Activated CD8-positive, alpha-beta memory T cell treated with anti-CD3 and anti-CD28 coated beads for 1 hour (primary cell): ENCODE measurements at places on chromosomes 4 and X.
A peak's percentile ranks its signal among the peaks of the same experiment; 100 is the strongest.

- DNase-seq, result no peak
Measured at GRCh38 chrX:19342331-19342906, 1.3 kb upstream of the PDHA1 start.

- no peak for DNase-seq
Measured at GRCh38 chr4:36011381-36011780, 232.9 kb downstream of the ARAP2 start.

DNA sequence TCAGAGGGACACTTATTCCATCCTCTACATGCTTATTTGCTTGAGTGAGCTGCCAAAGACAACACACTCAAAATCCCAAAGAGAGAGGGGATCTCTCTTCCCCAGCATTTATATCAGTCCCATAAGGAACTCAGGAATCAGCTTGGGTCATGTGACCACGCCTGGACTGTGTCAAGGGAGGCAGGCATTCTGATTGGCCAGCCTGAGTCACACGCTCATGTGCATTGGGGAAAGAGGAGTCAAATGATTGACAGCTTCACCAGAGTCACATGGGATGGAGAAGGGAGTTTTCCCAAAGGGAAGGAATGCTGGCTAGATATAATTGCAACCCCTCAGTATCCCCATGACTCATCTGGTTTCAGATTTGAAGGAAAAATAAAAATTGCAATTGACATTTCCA is 49.0 kb downstream of the RWDD4 start:
- DNase-seq, result no peak

- DNase-seq, result no peak
Measured at GRCh38 chr4:137510557-137511265, 21.6 kb downstream of the PCDH18 start.

DNA sequence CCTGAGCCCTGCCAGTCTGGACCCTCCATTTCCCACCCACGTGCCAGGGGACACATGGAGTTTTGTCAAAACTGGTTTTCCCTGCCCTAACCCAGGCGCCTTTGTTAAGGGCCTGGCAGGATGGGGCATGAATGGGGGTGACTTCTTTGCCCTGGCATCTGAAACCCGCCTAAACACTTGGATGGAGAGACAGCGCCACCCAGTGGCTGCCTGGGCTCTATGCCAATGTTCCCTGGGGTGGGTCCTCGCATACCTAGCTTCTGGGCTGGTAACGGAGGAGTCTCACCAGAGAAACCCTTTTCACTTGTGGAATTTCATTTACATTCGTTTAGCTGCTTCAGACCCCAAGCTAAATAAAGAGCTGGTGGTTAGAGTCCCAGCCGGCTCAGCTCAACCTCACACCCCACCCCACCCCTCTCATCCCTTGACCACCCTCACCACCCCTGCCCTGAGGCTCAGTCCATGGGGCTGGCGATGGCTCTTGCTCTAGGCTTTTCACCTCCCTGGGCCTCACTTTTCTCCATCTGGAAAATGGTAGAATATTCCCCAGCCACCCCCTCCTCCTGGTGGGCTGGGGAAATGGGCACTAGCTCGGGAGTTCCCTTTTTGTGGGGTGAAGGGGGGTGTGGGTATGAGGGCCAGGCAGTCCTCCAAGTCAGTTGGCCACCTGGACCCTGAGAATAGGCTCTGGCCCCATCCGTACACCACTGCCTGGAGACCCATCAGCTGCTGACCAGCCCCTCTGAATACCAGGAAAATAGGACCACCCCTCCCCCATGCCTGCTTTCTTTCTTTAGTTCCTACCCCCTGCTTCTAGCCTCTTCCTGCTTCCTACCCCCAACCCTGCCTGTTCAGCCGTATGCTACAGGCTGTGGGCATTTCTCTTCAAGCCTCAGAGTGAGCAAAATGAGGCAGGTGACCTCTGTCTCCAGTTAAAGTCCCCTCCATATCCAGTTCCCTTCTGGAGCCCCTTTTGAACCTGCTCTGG is 57.1 kb upstream of the PJA1 start:
- peak; percentile 31 for DNase-seq

DNA sequence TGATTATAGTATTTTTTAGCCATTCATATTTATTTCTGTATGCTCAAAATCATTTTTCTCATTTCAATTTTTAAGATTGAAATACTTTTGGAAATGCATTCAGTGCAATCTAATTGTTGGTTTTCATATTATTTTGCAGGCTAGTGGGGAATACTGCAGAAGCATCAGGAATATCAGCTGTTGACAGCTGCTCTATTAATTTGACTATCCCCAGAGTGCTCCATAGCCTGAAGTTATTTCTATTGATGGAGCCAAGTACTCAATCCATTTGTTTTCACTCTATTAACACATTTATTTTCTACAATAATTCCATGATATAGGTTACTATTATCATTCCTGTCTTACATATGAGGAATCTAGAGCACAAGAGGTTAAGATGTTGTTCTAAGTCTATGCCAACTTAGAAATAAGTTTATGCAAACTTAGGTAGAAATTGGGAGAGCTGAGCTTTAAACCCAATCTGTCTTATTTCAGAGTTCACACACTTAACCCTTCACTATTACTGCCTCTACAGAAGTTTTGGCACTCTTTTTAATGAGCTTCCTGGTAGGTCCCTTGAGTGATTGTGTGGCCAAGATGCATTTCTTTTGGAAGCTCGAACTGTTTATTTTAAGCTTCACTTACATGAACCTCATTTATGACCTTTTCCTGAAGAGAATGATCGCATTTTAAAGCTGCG is 65.6 kb upstream of the PCDH18 start:
- DNase-seq, result no peak
